Stomach (tissue), 19 donors: ENCODE measurements at places on chromosomes 6 and 20. TPM values are rescaled to one million over a fixed set of nuclear protein-coding genes. Genes with fewer than 3 reads are reported as not detected.

TEAD3 gene
- 13.0 TPM for total RNA-seq

LAMP5 gene
- not detected for total RNA-seq

MYH7B gene
- total RNA-seq, result 1.5 TPM

GSTA3 gene
- not detected for total RNA-seq

MEP1A gene
- 0.43 TPM for total RNA-seq

C6orf47 gene
- total RNA-seq, result 44.9 TPM

DNAH8 gene
- 0.18 TPM for total RNA-seq

RGS17 gene
- 2.3 TPM for total RNA-seq

MLN gene
- total RNA-seq, result not detected

HTR1E gene
- total RNA-seq, result 0.18 TPM

RNF144B gene
- 81.7 TPM for total RNA-seq

OXT gene
- total RNA-seq, result not detected

C6orf136 gene
- 7.3 TPM for total RNA-seq

ASIP gene
- total RNA-seq, result not detected

ATP6V1G2 gene
- 4.6 TPM for total RNA-seq

RSPO3 gene
- total RNA-seq, result 59.5 TPM

PKIB gene
- 20.3 TPM for total RNA-seq

SAPCD1 gene
- total RNA-seq, result not detected

LGSN gene
- total RNA-seq, result not detected

GPR63 gene
- total RNA-seq, result not detected

TCP11 gene
- not detected for total RNA-seq

BTN1A1 gene
- total RNA-seq, result not detected

GABRR1 gene
- not detected for total RNA-seq

POM121L2 gene
- total RNA-seq, result not detected

CST8 gene
- total RNA-seq, result not detected

NOL7 gene
- total RNA-seq, result 67.9 TPM

COL21A1 gene
- 4.7 TPM for total RNA-seq
